ENCODE measurements at places on chromosomes 2 and 18.

DNA sequence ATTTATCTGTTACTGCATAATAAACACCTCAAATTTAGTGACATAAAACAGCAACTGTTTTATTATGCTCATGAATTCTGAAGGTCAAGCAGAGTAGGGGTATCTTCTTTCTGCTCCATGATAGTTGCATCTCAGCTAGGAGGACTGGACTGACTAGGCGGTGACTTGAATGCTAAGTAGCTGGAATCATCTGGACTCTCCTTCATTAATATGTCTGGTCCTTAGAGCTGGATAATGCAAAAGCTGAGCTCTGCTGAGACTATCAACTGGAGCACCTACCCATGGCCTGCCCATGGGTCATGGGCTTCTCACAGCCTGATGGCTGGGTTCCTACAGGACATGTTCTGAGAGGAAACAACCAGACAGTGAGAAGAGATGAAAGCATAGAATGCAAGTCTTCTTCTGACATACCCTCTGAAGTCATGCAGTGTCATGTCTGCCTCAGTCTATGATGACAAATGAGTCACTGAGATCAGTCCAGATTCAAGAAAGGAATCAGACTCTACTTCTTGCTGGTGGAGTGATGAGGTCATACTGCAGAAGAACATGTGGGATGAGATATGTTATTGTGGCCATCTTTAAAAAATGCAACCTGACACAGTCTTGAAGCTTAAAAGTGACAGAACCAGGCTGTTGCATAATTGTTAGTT, 174.2 kb upstream of the OSR1 start:
- no peak for DNase-seq

DNA sequence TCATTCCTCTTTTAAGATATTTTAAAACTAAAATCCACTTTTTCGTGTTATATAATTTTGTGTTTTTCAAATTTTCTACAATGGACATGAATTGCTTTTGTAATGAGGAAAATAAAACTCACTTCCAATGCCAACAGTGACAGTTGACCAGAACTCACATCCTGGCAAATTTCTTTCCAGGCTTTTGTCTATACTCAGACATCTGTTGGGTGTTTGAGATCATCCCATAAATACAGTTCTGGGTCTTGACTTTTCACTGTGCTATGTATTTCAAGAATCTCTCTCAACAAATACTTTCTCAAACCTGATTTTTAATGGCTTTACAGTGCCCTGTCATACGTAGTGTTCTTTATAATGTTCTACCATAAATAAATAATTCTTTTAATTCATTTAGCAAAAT, 57.6 kb downstream of the RPL37A start:
- no peak for DNase-seq

DNA sequence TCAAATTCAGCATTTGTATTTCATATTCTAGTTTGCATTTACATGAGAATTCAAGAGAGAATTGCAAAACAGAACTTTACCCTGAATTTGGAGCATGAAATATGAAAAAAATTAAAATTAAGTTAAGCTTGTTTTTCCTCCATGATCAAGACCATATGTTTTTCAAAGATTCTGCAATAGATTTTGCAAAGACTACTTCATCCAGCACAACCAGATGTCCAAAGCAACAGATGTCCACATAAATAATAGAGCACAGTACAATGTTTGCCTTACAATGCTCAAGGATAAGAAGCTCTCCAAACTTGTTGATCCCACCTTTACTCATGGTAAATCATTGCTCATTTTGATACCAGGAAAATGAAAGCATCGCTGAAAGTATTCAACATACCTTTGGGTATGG, 25.6 kb downstream of the FAP start:
- DNase-seq = no peak

GRCh38 chr2:152155209-152155608, 20.4 kb downstream of the STAM2 start:
- no peak for DNase-seq

- no peak for DNase-seq
These were observed 337.0 kb downstream of the MBD2 start for GRCh38 chr18:53887447-53887846.

DNA sequence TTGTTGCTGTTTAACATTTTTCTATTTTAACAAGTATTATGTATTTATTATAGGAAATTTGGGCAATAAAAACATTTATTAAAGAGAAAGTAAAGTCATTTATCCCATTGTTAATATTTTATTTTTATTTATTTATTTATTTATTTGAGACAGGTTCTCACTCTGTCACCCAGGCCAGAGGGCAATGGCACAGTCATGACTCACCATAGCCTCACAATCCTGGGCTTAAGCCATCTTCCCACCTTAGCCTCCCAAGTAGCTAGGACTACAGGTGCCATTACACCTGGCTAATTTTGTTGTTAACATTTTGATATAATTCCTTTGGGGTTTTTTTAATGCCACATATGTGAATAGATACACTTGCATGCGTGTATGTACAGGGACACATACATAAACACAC, 165.9 kb upstream of the STON1 start:
- no peak for DNase-seq
